Right atrium auricular region (tissue), 2 donors: ENCODE measurements at places on chromosomes 2 and 18.

DNA sequence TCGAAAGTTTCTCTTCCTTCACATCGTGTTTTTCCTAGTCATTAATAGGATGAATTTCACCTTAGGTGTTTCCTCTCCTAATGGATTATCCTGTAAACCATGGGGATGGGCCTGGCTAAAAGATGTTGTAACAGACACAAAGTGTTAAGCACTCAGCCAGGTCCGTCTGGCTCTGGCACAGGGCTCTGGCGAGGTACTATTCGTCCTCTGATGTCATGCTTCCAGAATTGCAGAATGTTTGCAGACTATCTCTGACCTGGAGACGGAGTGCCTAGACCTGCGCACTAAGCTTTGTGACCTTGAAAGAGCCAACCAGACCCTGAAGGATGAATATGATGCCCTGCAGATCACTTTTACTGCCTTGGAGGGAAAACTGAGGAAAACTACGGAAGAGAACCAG lies 13.2 kb downstream of the ATG16L1 start:
- H3K4me1 ChIP-seq, result no peaks in the 10 kb centered on the region
- H3K36me3 ChIP-seq, result peaks cover 67% of the 10 kb centered on the region
- H3K4me3 ChIP-seq, result no peak overlapping the region
- DNase-seq, result no peak
- H3K27ac ChIP-seq, result no peak overlapping the region
- H3K27me3 ChIP-seq, result no peaks in the 10 kb centered on the region

GRCh38 chr2:152462120-152462519 lies 127.1 kb downstream of the FMNL2 start:
- DNase-seq, result no peak
- no peaks in the 10 kb centered on the region for H3K4me1 ChIP-seq
- no peak overlapping the region for H3K4me3 ChIP-seq
- no peaks in the 10 kb centered on the region for H3K27me3 ChIP-seq

GRCh38 chr18:60100778-60101177 lies 201.0 kb downstream of the PMAIP1 start:
- H3K4me1 ChIP-seq, result no peaks in the 10 kb centered on the region
- no peak overlapping the region for H3K27ac ChIP-seq
- no peak overlapping the region for H3K4me3 ChIP-seq

DNA sequence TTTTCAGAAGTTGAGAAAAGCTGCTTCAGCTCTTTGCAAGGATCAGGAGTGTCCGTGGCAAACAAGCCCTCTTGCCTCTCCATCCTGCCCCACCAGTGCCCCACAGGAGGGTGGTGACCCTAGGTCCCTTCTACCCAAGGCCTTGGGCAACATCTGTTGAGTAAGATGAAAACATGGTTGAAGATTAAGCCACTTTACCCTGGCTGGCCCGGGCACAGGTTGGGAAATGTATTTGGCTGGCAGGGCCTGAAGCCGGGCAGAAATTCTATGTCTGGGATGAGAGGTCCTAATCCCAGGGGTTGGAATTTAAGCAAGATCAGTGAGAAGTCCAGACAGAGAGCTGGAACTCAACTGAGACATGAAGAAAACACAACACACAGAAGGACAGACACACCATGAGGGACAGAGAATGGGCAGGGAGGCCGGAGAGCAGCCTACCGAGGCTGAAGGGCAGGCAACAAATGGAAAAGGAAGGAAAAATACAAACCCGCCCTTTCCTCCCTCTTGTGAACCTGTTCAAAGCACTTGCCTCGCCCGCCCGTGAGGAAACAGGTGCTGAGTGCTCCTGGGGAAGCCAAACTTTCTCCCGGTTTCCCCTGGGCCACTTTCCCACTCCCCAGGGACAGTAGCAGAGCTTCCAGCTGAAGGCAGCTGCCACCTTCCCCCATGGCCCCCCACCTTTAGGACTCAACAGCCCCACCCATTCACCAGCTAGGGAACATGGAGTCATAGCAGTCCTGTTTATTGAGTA lies 86.1 kb downstream of the TNS1 start:
- H3K36me3 ChIP-seq, result peaks cover 41% of the 10 kb centered on the region
- peak overlapping the region; percentile 96 for H3K27ac ChIP-seq
- H3K27me3 ChIP-seq, result no peaks in the 10 kb centered on the region
- no peaks in the 10 kb centered on the region for H3K4me1 ChIP-seq
- no peak for DNase-seq
- H3K4me3 ChIP-seq, result no peak overlapping the region

- H3K27me3 ChIP-seq, result no peaks in the 10 kb centered on the region
- no peak overlapping the region for H3K27ac ChIP-seq
- no peaks in the 10 kb centered on the region for H3K36me3 ChIP-seq
- H3K4me3 ChIP-seq, result no peak overlapping the region
- peaks cover 6% of the 10 kb centered on the region for H3K4me1 ChIP-seq
Measured at GRCh38 chr2:8329660-8330622, 351.9 kb upstream of the ID2 start.

GRCh38 chr2:160474319-160474645 lies 19.3 kb downstream of the RBMS1 start:
- H3K4me1 ChIP-seq, result peaks cover 51% of the 10 kb centered on the region
- no peak for DNase-seq
- no peaks in the 10 kb centered on the region for H3K36me3 ChIP-seq
- no peaks in the 10 kb centered on the region for H3K27me3 ChIP-seq

DNA sequence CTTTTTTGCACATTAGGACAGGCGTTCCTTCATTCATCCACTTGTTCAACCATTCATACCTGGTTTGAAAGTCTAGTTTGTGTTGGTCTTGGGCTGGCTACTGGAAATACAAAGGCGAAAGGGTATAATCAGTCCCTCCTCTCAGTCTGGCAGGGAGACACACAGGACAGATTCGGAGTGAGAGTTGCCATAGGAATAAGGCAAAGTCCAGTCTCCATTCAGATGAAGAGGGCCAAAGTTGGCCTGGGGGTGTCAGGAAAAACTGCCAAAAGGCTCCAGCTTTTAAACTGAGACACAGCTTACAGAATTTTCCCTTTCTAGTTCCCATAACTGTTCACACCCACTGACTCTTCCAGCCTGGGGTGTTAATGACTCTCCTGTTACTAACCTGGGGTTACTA lies 96.3 kb upstream of the AQP4 start:
- DNase-seq, result no peak
- H3K27ac ChIP-seq, result no peak overlapping the region
- no peaks in the 10 kb centered on the region for H3K4me1 ChIP-seq
- H3K36me3 ChIP-seq, result no peaks in the 10 kb centered on the region
- H3K27me3 ChIP-seq, result no peaks in the 10 kb centered on the region

- no peaks in the 10 kb centered on the region for H3K36me3 ChIP-seq
- DNase-seq, result no peak
- H3K27me3 ChIP-seq, result no peaks in the 10 kb centered on the region
- H3K4me1 ChIP-seq, result no peaks in the 10 kb centered on the region
Measured at GRCh38 chr18:24090876-24091275, 48.0 kb upstream of the CABYR start.

- H3K4me1 ChIP-seq, result no peaks in the 10 kb centered on the region
- H3K27me3 ChIP-seq, result no peaks in the 10 kb centered on the region
- no peak for DNase-seq
- peak overlapping the region; percentile 72 for H3K4me3 ChIP-seq
- no peaks in the 10 kb centered on the region for H3K36me3 ChIP-seq
Measured at GRCh38 chr2:9842487-9843228, 616 bp upstream of the TAF1B start.

DNA sequence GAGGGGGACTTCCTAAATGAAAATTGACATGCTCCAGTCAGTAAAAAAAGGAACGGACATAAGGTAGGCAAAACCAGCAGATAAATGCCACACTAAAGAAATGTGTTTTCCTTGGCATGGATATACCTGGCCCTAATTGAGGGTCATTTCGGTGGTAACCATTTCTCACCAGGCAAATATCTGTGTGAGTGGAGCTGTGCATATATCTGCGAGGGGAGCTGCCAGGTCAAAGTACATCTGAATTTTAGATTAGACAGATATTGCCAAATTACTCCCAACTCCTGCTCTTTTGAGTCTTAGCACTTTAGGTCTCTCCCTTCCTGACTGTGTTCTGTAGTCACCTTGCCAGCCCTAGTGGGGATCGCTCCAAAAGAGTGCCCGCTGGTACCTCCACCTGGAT lies 204.2 kb downstream of the SH3BP4 start:
- no peaks in the 10 kb centered on the region for H3K36me3 ChIP-seq
- DNase-seq, result no peak
- H3K27ac ChIP-seq, result no peak overlapping the region

DNA sequence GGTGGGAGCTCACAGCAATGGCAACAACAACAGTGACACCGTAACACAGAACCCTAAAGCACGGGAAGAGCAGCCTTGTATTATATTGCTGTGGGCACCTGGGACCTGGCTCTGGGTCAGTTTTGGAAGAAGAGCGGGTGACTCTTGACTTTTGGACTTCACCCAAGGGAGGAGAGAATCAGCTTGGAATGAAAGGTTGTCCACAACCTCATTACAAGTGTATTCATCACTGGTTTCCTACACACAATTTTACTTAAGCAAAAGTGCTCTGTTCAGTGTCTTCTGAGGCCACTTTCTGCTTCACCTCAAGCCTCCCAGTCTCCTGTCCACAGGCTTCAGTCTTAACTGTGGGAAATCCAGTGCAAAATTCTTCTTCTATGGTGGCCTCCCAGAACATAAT lies 263.8 kb downstream of the KCNE4 start:
- DNase-seq, result no peak
- H3K4me1 ChIP-seq, result no peaks in the 10 kb centered on the region
- H3K4me3 ChIP-seq, result no peak overlapping the region
- no peak overlapping the region for H3K27ac ChIP-seq

DNA sequence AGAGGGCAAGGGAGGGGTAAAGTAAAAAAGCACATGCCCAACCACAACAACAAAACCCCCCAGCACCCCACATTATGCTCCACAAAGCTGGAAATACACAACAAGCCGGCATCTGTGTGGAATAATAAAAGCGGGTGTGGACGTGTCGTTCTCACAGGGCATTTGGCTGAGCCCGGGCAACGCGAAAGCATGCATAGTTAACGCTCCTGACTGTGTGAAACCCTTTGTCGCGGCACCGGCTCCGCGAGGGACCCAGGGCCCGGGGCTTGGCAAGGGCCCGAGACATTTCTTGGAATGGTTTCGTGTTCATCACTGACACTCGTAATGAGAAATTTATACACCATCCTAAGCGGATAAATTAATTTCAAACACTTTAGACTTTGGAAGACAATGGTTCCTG lies 165.6 kb downstream of the INHBB start:
- H3K4me3 ChIP-seq, result no peak overlapping the region
- H3K27ac ChIP-seq, result no peak overlapping the region
- DNase-seq, result no peak
- no peaks in the 10 kb centered on the region for H3K27me3 ChIP-seq

GRCh38 chr2:190320696-190321095 lies 1.1 kb upstream of the HIBCH start:
- H3K27ac ChIP-seq, result peak overlapping the region; percentile 89
- no peaks in the 10 kb centered on the region for H3K27me3 ChIP-seq
- H3K4me1 ChIP-seq, result no peaks in the 10 kb centered on the region

GRCh38 chr2:205030695-205031094 lies 485.4 kb downstream of the PARD3B start:
- no peak overlapping the region for H3K4me3 ChIP-seq
- no peaks in the 10 kb centered on the region for H3K36me3 ChIP-seq
- no peaks in the 10 kb centered on the region for H3K27me3 ChIP-seq
- no peak for DNase-seq

DNA sequence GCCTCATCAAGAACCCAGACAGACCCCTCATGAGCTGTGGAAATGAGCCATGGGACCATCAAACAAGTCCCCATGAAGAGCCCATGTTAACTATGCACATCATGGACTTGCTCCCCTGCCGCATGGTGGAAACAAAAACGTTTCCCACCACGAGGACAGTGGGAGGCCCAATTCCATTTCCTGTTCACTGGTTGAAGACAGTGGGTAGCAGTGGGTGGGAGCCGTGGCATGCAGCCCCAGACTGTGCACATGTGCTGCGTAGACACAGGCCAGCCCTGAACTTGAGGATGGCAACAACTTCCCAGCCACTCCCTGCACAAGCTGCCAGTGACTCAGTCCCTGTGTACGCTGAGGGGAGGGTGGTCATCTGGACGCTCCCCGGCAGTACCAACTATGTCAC lies 108.4 kb upstream of the LMAN1 start:
- H3K27ac ChIP-seq, result no peak overlapping the region
- H3K27me3 ChIP-seq, result no peaks in the 10 kb centered on the region
- no peak for DNase-seq
- H3K36me3 ChIP-seq, result no peaks in the 10 kb centered on the region
- H3K4me3 ChIP-seq, result no peak overlapping the region

- H3K4me3 ChIP-seq, result no peak overlapping the region
- H3K4me1 ChIP-seq, result peaks cover 29% of the 10 kb centered on the region
- H3K36me3 ChIP-seq, result no peaks in the 10 kb centered on the region
Measured at GRCh38 chr2:100893392-100894104, 73.6 kb downstream of the NPAS2 start.

DNA sequence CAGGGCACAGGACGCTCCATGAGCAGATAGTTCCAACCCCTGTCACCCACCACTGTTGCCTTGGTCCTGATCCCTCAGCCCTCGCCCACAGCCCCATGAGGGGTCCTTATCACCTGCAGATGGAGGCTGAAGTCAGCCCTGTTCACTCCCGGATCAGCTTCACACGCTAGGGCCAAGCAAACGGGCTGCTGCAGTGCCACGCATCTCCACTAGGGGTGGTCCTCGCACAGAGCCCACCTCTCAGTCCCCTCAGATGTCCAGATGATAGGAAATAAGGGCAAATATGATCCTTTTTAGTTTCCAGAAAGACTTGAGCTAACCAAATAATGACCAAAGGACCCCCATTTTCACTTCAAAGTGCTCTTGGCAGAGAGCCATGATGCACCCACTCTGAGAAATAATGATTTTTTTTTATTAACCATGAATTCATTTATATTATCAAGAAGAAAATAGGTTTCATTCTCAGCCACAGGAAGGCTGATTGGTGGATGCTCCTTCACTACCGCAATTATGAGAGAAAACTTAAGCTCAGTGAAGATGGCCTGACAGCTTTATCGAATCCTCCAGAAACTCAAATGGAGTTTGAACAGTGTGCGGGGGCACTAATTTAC lies 71.9 kb upstream of the KLHL29 start:
- H3K4me3 ChIP-seq, result no peak overlapping the region
- no peak for DNase-seq
- no peak overlapping the region for H3K27ac ChIP-seq
- H3K4me1 ChIP-seq, result no peaks in the 10 kb centered on the region
- no peaks in the 10 kb centered on the region for H3K36me3 ChIP-seq

- no peak overlapping the region for H3K27ac ChIP-seq
- no peaks in the 10 kb centered on the region for H3K36me3 ChIP-seq
Measured at GRCh38 chr2:12176623-12177454, 430.4 kb downstream of the LPIN1 start.

- H3K36me3 ChIP-seq, result no peaks in the 10 kb centered on the region
- H3K4me3 ChIP-seq, result no peak overlapping the region
- DNase-seq, result peak; percentile 11
- no peaks in the 10 kb centered on the region for H3K27me3 ChIP-seq
- no peak overlapping the region for H3K27ac ChIP-seq
Measured at GRCh38 chr2:236295481-236295880, 31.3 kb upstream of the ASB18 start.

GRCh38 chr2:223019987-223020717 lies 31.8 kb upstream of the KCNE4 start:
- no peak for DNase-seq
- no peak overlapping the region for H3K4me3 ChIP-seq
- no peaks in the 10 kb centered on the region for H3K36me3 ChIP-seq
- no peaks in the 10 kb centered on the region for H3K4me1 ChIP-seq
- H3K27me3 ChIP-seq, result no peaks in the 10 kb centered on the region
- no peak overlapping the region for H3K27ac ChIP-seq

- no peaks in the 10 kb centered on the region for H3K36me3 ChIP-seq
- H3K4me3 ChIP-seq, result no peak overlapping the region
- H3K27me3 ChIP-seq, result no peaks in the 10 kb centered on the region
- no peak for DNase-seq
- no peak overlapping the region for H3K27ac ChIP-seq
- no peaks in the 10 kb centered on the region for H3K4me1 ChIP-seq
Measured at GRCh38 chr2:190215620-190216019, 104.0 kb downstream of the HIBCH start.
